ENCODE measurements at places on chromosomes 5 and 9.

DNA sequence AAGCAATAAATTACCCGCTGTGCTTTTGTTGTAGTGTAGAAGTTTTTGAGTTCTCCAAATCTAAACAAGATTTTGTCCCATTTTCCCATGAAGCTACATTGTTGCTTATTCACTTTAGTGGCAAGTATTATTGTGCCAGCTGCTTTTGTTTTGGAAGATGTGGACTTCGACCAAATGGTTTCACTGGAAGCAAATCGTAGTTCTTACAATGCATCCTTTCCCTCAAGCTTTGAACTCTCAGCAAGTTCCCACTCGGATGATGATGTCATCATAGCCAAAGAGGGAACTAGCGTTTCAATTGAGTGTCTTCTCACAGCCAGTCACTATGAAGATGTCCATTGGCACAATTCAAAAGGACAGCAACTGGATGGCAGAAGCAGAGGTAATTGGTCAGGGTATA is 10.9 kb downstream of the MFAP3 start:
- DNase-seq: no peak

DNA sequence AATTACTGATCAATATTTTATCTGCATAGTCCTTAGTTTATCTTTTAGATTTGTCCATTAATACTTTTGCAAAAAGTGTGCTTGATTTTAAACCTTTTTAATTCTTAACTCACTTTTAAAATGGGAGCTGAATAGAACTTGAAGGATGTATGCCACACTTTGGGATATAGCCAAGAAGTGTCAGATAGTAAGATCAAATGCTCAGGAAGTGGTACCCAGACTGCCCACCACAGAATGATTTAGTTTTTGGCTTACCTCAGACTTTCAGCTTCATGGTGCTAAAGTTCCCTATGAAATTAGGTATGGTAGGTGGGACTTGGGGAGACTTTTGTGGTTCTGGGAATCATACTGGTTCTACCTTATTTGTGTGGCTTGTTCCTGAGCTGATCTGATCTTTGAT is 14.7 kb downstream of the FOCAD start:
- DNase-seq: no peak

GRCh38 chr9:27053369-27054022 is 48.0 kb upstream of the LRRC19 start:
- DNase-seq: no peak

DNA sequence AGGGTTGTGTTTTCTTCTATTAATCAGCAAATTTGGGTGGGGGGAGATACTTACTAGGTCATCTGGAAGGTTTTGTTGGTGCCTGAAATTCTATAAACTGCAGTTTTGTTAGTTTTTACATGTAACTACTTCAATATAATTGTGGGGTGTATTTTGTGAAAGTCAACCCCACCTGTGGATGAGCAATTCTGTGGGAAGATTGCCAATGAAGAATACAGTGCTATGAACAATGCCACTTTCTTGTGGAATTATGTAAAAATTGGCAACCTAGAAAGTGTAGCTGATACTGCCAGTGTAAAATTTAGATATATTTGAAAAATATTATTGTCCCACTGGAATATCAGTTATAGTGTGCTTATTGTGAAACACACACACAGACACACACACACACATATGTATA is 80.7 kb downstream of the VCAN start:
- no peak for DNase-seq

All from stimulated activated CD8-positive, alpha-beta memory T cell treated with anti-CD3 and anti-CD28 coated beads, Interleukin-12 subunit alpha, Interleukin-12 subunit beta, amount 100 ng/mL, for 4 hours (primary cell).